Naive thymus-derived CD8-positive, alpha-beta T cell (primary cell): ENCODE measurements at places on chromosomes 11 and 22. TPM values are rescaled to one million over a fixed set of nuclear protein-coding genes. Genes with fewer than 3 reads are reported as not detected.

GRCh38 chr11:86143087-86144030 lies 74.5 kb upstream of the PICALM start:
- peak overlapping the region; percentile 80 for H3K27ac ChIP-seq
- H3K4me1 ChIP-seq, result peaks cover 33% of the 10 kb centered on the region
- no peak overlapping the region for H3K4me3 ChIP-seq
- DNase-seq, result no peak
- peaks cover 6% of the 10 kb centered on the region for H3K27me3 ChIP-seq

DNA sequence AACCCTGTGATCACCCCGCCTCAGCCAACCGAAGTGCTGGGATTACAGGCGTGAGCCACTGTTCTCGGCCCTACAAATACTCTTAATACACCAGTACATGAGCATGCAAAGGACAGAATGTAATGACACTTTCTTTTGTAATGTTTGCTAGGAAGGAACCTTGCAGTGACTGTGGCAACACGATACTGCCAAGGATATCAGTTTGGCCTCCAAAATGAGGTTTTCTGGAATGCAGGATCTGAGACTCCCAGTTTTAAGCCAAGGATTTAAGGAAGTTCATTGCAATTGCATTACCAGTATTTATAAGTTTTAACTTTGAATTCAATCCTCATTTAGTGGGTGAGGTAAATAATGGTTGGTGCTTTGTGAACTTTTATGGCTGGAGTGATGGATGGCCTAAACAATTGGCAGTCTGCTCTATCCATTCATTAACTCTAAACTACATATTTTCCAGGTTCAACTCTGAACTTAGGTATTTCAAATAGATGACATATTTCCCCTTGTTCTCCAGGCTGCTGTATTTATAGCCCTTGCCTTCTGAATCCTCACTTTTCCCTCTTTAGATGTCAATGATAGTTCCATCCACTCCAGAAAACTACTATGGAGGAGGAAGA lies 330.3 kb downstream of the C11orf87 start:
- H3K4me3 ChIP-seq, result no peak overlapping the region
- H3K27ac ChIP-seq, result no peak overlapping the region
- DNase-seq, result no peak

- no peaks in the 10 kb centered on the region for H3K4me1 ChIP-seq
- H3K27me3 ChIP-seq, result peaks cover 7% of the 10 kb centered on the region
- no peak for DNase-seq
- no peak overlapping the region for H3K4me3 ChIP-seq
Observed at GRCh38 chr22:18035751-18036150, 11.4 kb upstream of the MICAL3 start.

The ALG9 gene
- 24.2 TPM for total RNA-seq

- no peaks in the 10 kb centered on the region for H3K27me3 ChIP-seq
- H3K27ac ChIP-seq, result no peak overlapping the region
- no peak overlapping the region for H3K4me3 ChIP-seq
- DNase-seq, result no peak
Observed at GRCh38 chr11:43837879-43838278, 42.8 kb upstream of the ALKBH3 start.

GRCh38 chr11:3058753-3059664 lies 1.8 kb upstream of the CARS1 start:
- no peaks in the 10 kb centered on the region for H3K27me3 ChIP-seq
- H3K4me1 ChIP-seq, result peaks cover 30% of the 10 kb centered on the region
- no peak for DNase-seq
- no peak overlapping the region for H3K27ac ChIP-seq

DNA sequence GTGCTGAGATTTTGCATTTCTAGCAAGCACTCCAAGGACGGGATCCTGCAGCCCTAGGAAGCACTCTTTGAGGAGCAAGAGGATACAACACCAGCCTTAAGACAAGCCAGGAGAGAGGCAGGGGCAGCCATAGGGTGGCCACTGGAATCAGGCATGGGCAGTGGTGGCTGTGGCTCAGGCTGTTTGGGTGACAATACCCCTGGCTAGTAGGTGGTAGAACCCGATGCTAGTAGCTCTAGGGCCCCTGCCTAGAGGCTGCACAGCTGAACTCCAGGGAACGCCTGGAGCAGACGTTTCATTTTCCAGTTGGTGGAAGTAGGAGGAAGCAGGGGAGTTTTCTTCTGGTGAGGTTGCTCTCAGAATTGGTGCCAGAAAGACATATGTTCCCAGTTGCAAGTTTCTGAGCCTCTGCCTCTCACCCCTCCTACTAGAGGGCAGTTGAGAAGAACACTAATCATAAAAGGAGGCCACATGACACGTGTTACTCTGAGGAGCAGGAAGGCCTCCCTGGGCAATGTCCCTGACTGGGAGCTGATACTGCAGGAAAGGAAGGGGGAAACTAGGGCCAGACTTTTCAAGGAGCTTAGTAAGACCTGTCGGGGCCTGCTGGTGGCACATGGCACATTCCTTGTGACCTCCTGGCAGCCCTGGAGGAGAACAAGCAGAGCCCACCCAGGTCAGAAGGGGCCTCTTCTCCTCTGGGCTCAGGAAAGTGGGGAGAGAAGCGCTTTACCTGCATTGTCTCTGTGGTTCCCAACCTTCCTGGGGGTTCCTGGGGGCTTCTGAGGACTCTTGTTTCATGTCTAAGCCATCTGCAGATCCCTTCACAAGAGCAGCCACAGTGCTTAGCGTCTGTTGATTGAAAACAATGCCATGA lies 56.6 kb upstream of the DRD2 start:
- no peak overlapping the region for H3K4me3 ChIP-seq
- DNase-seq, result no peak
- no peaks in the 10 kb centered on the region for H3K4me1 ChIP-seq
- H3K36me3 ChIP-seq, result no peaks in the 10 kb centered on the region
- no peak overlapping the region for H3K27ac ChIP-seq
- H3K27me3 ChIP-seq, result peaks cover 51% of the 10 kb centered on the region

The NEFH gene
- total RNA-seq, result 0.47 TPM

DNA sequence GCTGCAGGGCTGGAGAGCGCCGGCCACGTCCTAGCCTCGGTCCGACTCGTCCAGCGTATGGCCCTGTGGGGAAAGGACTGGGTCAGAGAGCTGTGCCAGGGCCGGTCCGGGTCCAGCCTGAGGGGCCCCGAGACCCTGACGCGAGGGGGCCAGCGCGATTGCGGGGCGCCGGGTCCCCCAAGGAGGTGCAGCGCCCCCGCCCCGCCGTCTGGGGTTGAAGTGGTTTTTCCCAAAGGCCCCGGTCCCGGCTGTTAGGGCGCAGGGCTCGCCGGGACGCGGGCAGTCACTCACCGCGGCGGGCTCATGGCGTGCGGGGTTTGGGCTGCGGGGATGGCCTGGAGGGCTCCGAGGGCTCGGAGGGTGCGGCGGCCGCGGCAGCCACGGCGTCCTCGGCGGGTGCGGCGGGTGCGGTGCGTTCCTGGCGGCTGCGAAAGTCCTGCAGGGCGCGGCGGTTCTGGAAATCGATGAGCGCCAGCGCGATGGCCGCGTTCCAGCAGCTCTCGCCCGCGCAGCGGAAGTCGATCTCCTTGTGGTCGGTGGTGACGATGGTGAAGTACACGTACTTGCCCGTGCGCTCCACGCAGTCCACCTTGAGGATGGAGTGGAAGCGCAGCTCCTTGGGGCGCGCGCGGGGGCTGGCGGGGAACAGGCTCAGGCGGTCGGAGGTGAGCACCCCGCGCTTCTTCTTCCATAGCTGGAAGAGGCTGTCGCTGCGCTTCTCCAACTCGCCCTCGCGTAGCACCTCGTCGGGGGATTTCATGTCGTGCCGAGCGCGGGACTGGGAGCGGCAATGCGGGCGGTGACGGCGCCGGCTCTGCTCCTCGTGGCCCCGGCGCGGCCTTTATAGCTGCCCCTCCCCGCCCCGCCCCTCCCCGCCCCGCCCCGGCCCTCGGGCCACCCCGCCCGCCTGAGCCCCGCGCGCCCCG lies at the start of gene PHLDA2:
TSS of gene PHLDA2 (minus strand) at position 816 of the 926 bp plus-strand sequence. CDS start at position 760, 56 bp downstream.
- no peaks in the 10 kb centered on the region for H3K36me3 ChIP-seq
- H3K4me1 ChIP-seq, result peaks cover 20% of the 10 kb centered on the region
- DNase-seq, result peak; percentile 56
- H3K4me3 ChIP-seq, result peak within 1 kb of the TSS; percentile 86

The POU2AF2 gene
- not detected for total RNA-seq
